ENCODE measurements at places on chromosomes 7 and 10.
A peak's percentile ranks its signal among the peaks of the same experiment; 100 is the strongest.

- no peak for DNase-seq
Measured at GRCh38 chr7:4188651-4189050, 493.4 kb upstream of the FOXK1 start.

GRCh38 chr10:89985446-89985845 lies 284.1 kb downstream of the KIF20B start:
- DNase-seq: no peak

- no peak for DNase-seq
Measured at GRCh38 chr7:143172354-143172753, 10.9 kb upstream of the TAS2R39 start.

DNA sequence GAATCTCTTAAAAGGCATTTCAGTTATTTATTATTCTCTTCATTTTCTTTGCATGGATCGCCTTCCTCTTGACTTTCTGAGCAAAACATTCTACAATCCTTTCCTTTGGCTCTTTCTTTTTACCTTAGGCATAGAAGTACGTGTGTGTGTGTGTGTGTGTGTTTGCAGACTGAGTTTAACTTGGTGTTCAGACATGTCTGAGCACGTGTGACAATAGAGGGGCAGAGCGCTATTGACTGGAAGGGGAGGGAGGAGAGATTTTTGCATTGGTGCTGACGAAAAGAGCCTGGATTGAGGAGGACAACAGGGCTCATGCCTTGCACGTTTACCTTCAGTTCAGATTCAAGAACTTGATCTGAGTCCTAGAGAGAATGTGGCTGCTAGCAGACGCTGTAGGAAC lies 129.8 kb downstream of the SEC23IP start:
- DNase-seq: no peak

DNA sequence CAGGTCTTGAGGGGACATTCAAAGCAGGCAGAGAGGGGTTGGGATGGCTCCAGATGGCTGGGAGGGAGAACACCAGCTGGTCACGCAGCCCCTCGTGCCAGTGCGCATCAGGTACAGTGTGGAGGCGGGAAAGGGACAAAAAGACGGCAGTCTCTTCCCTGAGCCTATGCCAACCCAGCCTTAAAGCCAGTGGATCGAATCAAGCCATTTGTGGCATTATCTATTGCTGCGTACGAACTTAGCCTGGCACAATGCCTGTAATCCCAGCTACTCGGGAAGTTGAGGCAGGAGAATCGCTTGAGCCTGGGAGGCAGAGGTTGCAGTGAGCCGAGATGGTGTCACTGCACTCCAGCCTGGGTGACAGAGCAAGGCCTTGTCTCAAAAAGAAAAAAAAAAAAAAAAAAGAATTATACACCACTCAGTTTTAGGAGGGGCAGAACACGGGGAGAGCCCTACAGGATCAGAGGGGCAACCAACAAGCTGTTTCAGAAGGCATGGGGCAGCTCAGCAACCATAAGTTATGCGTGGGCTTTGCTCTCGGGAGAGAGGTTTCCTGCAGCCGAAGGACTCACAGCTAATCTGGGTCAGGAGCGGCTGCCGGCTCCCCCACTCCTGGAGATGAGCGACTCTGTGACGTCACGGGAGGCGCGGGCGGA lies 356 bp upstream of the NDUFB2 start:
- DNase-seq: peak; percentile 94

- DNase-seq: no peak
Measured at GRCh38 chr7:79553811-79554555, 100.5 kb upstream of the MAGI2 start.

DNA sequence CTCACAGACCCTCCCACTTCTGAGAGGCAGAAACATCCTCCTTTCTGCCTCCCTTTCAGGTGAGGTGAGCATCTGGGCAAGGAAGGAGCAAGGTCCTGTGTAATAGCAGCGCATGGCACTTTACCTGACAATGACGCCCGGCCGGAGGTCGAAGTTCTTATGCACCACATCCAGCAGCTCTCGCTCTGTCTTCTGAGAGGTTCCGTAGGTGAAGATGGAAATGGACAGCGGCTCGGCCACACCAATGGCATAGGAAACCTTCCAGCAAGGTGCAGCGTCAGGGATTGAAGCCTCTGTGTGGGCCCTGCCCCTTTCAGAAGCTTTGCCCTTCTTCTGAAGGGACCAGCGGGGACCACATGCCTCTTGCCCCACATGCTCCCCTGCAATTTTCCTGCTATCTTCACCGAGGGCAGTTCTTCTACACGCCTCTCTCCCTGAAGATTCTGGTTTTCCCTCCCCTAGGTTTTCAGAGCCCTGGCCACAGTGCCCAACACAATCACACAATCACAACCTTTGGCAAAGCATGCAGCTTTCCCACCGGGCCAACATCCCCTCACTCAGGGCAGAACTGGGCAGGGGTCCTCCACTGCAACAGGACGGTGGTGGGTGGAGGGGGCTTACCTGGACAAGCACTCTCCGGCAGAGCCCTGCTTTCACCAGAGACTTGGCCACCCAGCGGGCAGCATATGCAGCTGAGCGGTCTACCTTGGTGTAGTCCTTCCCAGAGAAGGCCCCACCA lies 14.9 kb downstream of the MAT1A start:
- DNase-seq: no peak

DNA sequence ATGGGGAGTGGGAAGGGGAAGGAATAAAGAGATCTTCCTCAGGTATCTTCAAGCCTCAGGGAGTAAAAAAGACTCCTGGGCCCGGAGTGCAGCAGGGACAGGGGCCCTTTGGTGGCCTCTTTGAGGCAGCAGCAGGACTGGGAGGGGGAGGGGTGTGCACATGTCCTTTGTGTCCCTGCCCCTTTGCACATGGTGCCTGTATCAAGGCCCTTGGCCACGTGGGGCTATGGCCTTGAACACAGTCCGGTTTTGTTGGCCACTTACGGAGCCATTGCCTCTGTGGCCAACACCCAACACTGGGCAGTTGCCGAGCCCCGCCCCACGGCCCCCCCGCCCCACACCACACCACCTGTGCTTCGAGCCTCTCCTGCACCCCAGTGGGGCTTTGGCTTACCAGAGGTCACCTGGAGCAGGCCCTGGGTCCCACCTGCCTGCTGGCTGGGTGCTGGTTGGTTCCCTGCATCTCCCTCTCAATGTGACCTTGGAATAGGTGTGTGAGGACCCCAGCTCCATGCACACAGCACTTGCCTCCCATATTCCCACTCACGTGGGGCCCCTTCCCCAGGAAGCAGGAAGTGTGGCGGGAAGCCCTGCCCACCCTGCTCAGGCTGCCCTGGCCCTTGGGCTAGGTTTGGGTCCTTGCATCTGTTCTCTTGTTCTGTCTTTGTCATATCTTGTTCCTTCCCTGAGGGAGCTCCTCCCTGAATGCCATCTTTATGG lies 5.4 kb downstream of the SAP25 start:
- DNase-seq: no peak
